Hematopoietic multipotent progenitor cell treated with erythropoietin and hydrocortisone succinate and interleukin-3 and kit ligand, for 8 days (in vitro differentiated cells): ENCODE measurements at places on chromosomes 16 and 17.

- DNase-seq, result no peak
These were observed 115.7 kb downstream of the ZNF423 start for GRCh38 chr16:49740256-49740655.

GRCh38 chr17:75783803-75784472 lies 668 bp upstream of the UNK start:
- DNase-seq, result peak; percentile 26

GRCh38 chr16:12157517-12158093 lies 181.1 kb downstream of the SNX29 start:
- DNase-seq, result no peak

DNA sequence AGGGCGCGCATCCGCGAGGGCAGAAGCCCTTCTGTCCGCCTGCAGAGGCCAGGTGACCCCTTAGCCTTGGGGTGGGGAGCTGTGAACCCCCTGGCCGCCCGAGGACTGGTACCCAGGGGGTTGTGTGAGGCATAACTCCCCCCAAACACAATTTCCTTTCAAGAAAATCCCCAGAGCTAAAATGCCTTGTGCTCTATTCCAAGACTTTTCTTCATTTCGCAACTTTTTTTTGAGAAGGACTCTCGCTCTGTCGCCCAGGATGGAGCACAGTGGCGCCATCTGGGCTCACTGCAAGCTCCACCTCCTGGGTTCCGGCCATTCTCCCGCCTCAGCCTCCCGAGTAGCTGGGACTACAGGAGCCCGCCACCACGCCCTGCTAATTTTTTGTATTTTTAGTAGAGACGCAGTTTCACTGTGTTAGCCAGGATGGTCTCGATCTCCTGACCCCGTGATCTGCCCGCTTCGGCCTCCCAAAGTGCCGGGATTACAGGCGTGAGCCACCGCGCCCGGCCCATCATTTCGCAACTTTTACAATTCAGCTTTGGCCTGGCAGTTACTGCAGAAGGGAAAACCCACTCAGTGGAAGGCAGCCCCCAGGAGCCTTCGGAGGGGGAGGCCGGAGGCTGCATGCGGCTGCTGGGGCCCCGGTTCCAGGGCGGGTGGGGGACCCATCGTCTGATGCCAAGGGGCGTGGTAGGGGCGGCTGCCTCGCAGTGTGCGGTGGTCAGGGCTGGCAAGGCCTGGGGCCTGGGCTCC lies 963 bp upstream of the APRT start:
- peak; percentile 69 for DNase-seq
